ENCODE measurements at places on chromosomes 4 and X.

GRCh38 chr4:149986917-149987316 is 91.3 kb upstream of the DCLK2 start:
- DNase-seq: no peak

GRCh38 chrX:118156254-118156952 is 39.8 kb upstream of the KLHL13 start:
- DNase-seq: no peak

- DNase-seq: peak; percentile 72
Measured at GRCh38 chrX:13658602-13659001, 5.7 kb downstream of the TCEANC start.

DNA sequence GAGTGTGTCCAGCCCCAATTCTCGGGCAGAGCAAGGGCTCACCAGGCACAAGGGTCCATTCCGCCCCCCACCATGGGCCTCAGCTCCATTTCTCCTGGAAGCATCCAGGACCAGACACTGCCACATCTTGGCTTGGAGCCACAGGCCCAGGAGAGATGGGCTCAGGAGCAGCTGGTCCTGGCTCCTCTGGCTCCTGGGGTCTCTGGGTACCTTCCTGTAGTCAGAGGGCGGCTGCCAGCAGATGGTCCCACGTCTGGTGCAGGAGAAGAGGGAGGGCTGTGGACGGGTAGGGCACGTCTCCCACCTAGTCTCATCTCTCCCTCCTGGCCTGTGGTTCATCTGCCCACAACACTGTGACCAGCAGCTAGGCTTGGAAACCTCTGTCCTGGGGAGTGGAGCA is 8.0 kb downstream of the ATP2B3 start:
- DNase-seq: no peak

DNA sequence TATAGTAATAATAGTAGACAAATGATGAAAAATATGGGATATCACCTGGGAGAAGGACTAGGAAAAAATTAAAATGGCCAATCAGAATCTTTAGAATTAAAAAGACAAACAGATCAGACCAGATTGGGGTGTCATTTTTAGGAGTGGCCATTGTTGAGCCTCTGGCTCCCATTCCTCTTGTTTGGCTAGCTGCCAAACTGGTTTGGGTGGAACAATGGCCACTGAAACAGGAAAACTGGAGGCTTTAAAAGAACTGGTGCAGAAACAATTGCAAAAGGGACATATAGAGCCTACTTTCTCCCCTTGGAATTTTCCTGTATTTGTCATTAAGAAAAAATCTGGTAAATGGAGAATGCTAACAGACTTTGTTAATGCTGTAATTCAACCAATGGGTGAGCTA is 294.8 kb upstream of the DKK2 start:
- DNase-seq: no peak

GRCh38 chr4:109113521-109113920 is 188.9 kb downstream of the COL25A1 start:
- no peak for DNase-seq

GRCh38 chr4:151184523-151185458 is 85.4 kb downstream of the RPS3A start:
- DNase-seq: no peak

DNA sequence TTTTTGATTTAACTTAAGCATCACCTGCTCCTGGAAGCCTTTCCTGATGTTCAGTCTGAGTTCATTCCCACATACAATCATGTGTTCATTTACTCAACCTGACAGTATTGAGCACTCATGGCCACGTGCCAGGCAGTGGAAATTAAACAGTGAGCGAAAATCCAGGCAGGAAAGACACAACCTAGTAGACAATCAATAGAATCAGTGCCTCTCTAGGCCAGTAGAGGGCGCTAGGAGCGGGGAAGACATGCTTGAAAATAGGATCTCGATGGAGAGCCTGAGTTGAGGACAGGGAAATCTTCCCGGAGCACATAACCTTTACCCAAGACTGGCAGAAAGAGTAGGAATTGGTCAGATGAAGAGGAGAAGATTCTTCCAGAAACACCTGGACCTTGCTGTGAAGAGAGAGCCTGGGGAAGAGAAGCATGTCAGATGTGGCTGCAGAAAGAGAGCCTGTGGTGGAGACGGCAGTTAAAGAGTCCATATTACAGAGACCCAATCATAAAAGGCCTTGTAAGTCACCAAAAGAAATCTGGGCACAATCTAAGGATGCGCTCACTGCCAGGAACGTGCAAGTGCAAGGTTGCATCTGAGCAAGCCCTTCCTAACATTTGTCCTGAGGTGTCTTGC is 103.5 kb downstream of the LDB2 start:
- DNase-seq: peak; percentile 89

GRCh38 chrX:56798339-56798711 is 69.3 kb downstream of the NBDY start:
- no peak for DNase-seq

GRCh38 chr4:147942729-147943128 is 210.8 kb downstream of the ARHGAP10 start:
- DNase-seq: no peak

GRCh38 chrX:11081511-11081910 is 29.6 kb upstream of the HCCS start:
- no peak for DNase-seq

DNA sequence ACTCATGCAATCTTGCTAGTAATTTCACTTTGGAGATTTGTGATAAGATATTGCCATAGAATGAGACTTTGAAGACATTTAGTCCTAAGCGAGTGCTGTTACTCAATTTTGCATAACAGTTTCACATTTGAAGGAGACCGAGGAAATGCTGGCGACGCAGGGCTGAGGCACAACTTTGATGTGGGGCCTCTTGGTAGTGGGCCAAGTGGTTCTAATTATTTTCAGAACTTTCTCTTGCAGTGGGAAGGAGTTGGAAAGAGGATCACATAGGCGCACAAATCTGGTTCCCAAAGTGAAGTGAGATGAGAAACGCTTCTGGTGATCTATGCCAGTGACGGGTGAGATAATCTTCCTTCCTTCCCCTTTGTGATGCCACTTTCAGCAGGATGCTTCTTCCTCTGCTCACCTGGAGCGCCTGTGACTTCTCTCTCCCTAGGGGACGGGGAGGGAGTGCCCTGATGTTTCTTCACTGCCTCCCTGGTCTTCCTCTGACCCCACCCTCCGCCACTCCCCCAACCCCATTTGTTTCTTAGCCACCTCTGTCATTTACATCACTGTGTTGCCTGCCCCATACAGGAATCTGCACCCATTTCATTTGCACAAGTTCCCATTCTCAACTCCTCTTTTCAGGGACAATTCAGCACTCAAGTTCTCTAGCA is 138.9 kb upstream of the MID1 start:
- DNase-seq: no peak

GRCh38 chr4:41512596-41512995 is 25.4 kb upstream of the LIMCH1 start:
- no peak for DNase-seq

GRCh38 chr4:158652920-158653319 is 18.8 kb downstream of the C4orf46 start:
- no peak for DNase-seq

DNA sequence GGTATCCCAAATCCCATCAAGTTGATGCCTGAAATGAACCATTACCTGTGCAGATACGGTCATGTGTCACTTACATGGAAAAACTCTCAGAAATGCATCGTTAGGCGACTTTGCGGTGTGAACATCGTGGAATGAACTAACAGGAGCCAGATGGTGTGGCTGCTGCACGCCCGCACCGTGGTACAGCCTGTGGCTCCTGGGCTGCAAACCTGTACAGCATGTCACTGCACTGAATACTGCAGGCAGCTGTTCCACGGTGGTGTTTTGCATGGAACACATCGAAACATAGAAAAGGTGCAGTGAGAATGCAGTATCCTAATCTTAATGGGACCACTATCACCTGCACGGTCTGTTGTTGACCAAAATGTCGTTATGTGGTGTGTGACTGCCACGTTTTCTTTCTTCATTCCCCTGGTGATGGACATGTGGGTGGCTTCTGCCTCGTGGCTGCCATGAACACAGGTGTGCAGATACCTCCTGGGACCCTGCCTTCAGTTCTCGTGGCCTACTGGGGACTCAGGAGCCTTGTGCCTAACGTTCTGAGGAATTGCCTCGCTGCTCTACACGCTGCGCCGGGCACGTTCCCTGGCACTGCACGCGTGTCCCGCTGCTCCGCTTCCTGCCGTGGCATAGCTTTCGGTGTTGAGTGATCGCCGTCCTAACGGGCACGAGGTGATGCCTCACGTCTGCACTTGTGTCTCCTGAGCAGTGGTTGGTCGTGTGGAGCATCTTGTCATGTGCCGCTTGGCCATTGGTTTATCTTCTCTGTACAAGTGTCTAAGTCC is 18.5 kb downstream of the MAEA start:
- DNase-seq: no peak

GRCh38 chr4:124633285-124633941 is 79.1 kb downstream of the ANKRD50 start:
- no peak for DNase-seq

DNA sequence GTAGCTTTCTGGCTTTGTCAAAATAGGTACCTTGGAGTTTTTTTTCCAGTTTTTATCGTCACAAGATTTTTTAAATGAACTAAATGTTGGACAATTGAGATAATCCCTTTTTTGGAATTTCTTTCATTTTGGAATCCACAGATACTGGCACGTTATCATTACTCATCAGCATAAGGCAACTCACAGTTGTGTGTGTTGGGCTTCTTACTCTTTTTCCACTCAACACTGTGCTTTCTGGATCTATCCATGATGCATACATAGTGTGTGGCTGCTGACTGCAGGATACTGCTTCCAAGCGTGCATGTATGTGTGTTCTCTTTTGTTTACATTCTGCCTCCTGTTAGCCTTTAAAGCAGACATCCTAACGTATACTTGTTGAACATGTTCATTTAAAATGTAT is 113.5 kb upstream of the FAM9A start:
- DNase-seq: no peak

- no peak for DNase-seq
Measured at GRCh38 chrX:115322375-115322774, 32.9 kb downstream of the LUZP4 start.

- no peak for DNase-seq
Measured at GRCh38 chr4:87005369-87005689, 70.5 kb downstream of the AFF1 start.

DNA sequence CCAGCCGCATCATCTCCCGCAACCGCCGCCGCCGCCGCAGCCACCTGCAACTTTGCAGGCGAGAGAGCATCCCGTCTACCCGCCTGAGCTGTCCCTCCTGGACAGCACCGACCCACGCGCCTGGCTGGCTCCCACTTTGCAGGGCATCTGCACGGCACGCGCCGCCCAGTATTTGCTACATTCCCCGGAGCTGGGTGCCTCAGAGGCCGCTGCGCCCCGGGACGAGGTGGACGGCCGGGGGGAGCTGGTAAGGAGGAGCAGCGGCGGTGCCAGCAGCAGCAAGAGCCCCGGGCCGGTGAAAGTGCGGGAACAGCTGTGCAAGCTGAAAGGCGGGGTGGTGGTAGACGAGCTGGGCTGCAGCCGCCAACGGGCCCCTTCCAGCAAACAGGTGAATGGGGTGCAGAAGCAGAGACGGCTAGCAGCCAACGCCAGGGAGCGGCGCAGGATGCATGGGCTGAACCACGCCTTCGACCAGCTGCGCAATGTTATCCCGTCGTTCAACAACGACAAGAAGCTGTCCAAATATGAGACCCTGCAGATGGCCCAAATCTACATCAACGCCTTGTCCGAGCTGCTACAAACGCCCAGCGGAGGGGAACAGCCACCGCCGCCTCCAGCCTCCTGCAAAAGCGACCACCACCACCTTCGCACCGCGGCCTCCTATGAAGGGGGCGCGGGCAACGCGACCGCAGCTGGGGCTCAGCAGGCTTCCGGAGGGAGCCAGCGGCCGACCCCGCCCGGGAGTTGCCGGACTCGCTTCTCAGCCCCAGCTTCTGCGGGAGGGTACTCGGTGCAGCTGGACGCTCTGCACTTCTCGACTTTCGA is 654 bp downstream of the ATOH1 start:
- DNase-seq: no peak

DNA sequence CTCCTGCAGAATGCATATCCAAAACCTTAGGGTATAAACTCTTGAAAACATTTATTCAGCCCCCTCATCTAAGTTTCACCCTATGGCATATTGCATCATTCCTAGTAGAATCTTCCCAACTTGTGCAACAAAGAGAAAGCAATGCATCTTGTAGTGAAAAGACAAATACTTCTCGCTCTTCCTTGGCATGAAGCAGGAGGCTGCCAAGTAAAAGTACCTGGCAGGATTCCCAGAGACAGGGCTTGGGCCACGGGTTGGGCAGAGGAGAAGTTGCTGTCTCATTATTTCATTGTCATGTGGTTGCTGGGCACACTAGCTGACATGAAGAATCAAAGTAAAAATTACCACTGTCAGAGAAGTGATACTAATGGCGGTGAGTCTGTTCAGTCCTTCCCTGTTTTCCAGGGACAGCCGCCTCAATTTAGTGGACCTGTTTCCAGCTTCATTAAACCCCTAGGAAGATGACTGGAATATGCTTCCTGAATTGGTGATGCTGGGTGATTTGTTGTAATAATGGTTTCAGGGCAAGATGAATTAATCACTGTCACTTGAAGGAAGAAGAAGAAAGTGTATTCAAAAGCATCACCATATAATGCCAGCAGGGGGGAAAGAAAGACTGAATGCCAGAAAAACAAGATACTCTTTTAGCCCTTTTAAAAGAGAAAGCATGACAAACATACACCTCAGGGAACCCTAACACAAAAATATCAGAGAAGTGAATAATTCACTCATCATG is 380.5 kb upstream of the IGFBP7 start:
- no peak for DNase-seq

DNA sequence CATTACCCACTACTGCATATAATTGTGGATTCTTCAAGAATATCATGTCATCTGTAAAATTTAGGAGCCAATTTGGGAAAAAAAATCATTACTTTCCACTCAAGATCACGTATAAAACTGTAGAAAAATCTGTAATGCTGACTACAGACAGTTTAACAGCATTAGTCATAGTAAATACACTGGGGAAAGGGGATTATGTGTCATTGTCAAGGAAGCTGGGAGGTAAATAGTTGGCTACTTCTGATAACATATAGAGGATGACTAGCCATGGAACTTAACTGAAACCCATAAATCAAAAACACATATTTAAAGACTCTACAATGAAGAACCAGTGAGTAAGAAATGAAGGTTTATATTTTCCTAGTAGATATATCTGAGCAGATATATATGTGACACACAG is 1666.4 kb upstream of the IGFBP7 start:
- no peak for DNase-seq

GRCh38 chr4:148704291-148704690 is 262.1 kb upstream of the NR3C2 start:
- peak; percentile 6 for DNase-seq

GRCh38 chrX:155643240-155643639 is 30.5 kb upstream of the TMLHE start:
- no peak for DNase-seq
